ENCODE measurements at places on chromosomes 4 and X.

GRCh38 chr4:3250956-3251690 is 2.2 kb downstream of the MSANTD1 start:
- no peak for DNase-seq

DNA sequence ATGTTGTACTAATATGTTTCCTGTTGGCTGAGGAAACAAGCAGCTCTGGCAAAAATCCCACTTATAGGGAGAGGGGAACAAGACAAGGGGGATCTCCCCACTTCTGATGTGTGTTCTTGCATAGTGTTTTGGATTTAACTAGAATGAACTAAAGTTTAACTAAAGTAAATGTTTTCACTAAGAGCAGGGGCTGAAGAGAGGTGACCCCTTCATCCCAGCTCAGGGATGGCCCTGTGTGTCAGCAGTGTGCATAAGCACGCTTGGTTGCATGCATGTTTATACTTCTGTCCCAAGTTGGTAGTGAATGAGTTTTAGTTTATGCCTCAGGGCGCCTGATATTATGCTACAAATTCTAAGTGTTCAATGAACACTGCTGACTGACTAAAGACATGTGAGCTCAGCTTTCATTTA is 169.4 kb downstream of the MGST2 start:
- no peak for DNase-seq

DNA sequence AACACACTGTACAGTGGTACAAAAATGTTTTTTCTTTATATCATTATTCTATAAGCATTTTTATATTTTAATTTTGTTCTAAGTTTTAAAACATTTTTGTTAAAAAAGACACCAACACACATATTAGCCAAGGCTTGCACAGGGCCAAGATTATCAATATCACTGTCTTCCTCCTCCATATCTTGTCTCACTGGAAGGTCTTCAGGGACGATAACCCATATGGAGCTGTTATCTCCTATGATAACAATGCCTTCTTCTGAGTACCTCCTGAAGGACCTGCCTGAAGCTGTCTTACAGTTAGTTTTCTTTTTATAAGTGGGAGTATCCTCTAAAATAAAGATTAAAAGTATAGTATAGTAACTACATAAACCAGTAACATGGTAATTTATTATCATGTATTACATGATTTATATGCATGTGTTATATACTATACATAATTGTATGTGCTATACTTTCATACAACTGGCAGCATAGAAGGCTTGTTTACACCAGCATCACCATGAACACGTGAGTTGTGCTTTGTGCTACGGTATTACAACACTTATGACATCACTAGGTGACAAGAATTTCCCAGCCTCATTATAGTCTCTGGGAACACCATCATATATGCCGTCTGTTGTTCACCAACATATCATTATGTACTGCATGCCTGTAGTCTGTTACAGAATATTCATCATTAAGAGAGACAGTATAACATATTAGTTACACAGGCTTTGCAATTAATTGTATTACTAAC is 90.7 kb downstream of the WDFY3 start:
- no peak for DNase-seq

DNA sequence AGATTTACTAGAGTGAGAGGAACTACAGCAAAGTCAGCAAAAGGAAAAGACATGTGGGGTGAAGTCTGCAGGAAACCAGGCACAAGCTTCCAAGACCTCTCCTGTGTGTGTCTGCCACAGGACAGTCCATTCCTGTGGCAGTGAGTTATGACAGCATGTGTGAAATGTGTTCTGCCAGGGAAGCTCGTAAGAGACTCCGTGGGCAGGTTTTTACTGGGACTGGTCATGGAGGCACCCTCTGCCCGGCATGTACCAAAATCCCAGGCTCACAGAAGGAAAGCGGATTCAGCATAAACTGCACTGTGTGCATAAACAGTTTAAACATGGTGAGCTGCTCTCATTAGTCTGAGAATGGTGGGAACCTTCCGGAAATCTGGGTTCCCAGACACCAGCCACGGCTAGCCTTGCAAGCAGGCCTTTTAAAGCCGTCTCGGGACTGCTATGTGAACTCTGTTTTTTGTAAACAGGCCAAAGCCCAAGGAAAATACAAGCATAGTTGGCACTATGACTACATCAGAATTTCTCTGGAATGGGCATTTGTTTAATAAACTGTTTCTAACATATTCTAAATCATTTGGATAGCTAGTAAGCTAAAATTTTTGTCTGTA is 288.5 kb downstream of the TENM3 start:
- no peak for DNase-seq

DNA sequence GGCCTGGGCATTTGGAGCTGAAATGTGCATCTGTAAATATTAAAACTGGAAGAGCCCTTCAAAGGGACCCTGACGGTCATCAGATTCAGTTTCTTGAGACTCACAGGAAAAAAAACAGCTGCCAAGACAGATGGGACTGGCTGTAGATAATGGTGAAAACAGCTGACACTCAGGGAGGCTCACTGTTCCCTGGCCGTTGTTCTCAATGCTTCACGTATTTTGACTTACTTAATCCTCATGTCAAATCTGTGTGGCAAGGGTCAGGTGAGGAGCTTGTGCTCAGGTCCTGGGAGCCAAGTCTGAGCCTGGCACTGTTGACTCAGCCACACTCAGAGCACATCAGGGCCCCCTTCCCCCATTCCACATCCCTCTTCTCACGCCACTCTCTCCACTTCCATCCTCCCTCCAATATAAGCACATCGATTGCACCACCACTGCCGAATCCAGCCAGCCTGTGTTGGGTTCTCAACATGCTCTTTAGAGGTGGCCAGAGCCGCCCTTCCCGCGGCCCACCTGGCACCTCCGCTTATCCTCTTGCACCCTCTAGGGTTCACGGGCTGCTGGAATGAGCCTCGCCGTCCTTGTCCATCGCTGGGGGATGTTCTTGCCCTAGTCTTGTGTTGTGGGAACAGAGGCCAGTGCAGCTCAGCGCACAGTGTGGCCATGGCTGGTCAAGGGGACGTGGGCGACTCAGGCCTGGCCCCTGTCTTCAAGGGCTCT is 40.1 kb downstream of the EVC start:
- no peak for DNase-seq

DNA sequence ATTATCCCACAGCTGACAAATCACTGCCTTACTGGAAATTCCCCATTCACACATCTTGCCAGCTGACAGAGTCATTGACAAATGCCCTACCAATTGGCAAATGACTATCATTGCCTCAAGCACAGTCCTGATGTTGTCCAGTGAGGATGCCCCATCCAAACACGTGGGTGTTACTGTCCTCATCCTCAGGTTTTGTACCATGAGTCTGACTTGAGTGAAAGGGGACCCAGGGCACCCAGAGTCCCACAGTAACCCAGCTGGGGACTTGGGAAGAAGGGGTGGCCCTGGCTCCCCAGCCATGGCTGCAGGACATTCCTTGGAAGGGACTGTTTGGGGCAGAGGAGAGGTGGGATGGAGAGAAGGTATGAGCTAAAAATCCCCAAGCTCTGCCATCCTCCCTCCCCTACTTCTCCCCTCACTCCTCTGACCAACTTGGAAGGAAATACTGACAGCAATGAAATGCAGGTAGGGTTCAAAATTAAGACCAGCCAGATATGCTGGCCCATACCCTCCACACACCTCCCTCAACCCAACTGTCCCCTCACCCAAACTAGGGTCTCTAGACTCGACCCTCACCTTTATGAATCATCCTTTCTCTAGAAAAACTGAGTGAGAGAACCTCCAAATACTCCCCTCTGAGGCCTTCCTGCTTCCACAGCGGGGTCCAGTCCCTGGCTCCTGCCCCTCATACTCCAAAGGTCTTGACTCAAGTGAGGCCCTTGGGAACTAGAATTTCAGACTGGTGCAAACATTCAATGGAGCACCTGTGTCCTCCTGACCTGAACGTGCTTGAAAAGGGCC is 5.1 kb downstream of the TIMP1 start:
- no peak for DNase-seq

DNA sequence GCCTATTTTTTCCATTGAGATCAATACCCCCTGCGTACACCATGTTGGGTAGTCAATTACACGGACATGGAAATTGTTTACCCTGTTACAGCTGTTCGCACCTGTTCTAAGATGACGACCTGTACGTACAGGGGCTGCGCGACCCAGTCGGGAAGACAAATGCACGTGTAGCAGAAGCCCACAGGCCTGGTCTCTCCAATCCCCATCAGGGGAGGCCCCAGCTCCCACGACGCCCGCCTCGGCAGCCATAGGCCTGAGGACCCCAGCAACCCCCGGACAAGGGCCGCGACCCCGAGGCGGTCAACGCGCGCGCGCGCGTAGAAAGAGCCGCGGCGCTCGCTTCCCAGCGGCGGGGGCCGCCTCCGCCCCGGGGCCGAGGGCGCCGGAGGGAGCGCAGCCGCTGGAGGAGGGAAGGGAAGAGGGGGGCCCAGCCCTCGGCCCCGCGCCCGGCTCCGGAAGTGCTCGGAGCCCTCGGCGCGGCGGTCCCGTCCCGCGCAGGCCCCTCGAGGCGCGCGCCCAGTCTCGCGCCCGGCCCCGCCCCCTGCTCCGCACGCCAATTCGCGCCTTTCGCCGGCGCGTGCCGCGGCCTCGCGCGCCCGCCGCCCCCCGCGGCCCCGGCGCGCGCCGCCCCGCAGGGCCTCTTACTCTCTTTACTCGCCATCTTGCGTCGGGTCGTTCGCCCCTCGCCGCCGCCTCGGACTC is 618 bp downstream of the RBBP7 start:
- no peak for DNase-seq

DNA sequence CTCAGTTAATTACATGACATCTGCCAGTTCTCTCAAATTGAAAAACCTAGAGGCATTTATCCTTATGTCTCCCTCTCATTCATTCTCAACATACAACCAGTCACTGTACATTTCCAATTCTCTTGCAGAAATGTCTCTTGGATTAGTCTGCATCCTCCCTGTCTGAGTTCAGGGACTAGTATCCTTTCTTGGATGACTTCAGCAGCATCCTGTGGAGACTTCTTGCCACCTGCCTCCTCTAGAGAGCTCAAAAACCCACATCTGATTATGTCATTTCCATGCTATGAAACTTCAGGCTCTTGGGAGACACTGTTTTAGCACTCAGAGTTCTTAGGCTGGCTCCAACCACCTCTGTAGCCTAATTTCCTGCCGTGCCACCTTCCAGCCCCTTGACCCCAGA is 515.1 kb upstream of the DIPK2B start:
- no peak for DNase-seq

DNA sequence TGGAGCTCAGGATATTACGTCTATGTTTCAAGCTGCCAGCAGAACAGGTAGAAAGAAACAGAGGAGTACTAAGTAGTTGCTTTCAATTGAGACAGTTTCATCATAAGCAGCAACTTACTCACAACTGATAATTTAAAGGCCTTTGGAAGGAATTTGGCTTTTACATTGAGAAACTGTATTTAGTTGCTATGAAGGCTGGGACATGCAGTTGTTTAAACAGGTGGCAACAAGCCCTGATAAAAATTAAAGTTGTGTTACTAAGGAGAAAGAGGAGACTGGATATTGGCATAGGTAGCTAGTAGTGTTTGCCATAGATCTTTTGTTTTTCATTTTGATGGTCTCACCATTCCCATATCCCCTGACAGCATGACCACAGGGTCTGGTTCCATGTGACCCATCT is 18.4 kb downstream of the MID1IP1 start:
- no peak for DNase-seq

- DNase-seq, result no peak
Observed at GRCh38 chr4:53852343-53852742, 212.1 kb downstream of the CHIC2 start.

DNA sequence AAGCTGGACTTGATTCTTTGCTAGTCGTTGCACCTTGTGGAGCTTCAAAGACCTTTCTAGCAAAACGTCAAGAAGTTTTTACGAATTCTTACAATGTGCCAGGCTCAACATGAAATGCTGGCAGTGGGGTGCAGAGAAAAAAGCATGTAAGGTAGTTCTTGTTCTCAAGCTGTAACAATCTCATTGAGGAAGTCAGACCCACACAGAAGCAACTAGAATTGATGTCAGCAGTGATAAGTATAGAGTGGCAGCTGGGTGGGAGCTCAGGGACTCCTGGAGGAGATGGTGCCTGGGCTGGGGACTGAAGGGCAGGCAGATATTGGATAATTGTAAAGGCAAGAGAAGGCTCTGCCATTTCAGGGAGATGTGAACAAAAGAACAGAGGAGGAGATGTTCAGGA is 82.3 kb downstream of the ATG4A start:
- DNase-seq, result no peak

DNA sequence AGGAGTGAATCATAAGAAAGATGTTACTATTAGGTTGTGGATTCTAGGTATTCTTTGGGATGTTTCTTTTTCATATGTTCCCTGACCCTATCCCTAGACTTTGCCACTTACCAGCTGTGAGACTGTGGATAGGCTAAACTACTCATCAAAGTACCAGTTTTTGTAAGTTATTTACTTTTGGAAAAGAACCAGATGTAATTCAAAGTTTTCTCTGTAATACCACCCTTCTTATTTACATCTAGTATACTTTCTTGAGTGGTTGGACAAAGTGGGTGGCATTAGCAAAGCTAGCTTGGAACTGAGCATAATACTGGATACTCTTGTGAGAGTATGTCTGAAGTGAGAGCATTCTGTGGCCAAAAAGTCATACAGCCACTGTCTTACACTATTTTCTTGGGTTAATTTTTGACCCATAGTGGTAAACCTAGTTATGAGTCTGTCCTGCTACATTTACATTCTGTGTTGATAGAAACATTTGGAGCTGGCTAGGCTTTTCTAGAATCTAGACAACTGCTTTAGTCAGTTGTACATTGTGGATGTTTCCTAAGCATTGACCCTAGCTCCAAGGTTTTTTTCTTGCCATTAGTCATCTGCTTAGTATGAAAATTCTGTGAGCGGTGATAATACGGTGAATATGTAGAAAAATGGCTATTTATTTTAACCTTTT is 41.7 kb downstream of the KDM6A start:
- no peak for DNase-seq

GRCh38 chrX:136879001-136879687 is 1.4 kb downstream of the RBMX start:
- DNase-seq, result no peak

DNA sequence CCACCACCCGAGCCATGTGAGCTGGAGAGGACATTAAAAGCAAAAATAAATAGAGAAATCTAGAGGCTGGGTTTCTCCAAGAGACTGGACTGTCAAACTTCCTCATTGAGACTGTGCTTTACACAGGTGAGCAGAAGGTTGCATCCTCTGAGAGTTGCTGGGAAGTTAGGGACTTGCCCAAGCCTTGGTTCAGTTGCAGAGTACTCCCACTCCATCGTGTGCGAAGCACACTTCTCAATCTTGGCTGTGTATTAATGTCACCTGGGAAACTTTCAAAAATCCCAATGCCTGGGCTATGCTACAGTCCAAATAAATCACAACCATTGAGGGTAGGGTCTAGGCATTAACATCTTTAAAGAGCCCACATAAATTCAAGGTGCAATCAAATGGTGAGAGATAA is 89.2 kb downstream of the ZNF330 start:
- no peak for DNase-seq

DNA sequence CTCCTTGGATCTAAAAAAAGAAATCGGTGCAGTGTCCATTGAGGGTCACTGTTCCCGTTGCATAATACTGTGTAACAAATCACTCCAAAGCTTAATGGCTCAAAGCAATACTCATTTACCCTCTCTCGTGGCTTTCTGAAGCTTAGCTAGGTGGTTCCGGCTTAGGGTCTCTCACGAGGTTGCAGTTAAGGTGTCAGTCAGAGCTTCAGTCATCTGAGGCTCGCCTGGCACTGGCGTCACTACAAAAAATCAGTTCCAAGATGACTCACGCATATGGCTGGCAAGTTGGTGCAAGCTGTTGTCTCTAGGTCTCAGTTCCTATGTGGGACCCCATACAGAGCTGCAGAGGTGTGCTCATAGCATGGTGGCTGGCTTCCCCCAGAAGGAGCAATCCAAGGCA is 91.0 kb downstream of the BEND2 start:
- DNase-seq, result no peak

All from activated CD4-positive, CD25-positive, alpha-beta regulatory T cell treated with anti-CD3 and anti-CD28 coated beads, Interleukin-2, amount 50 U/mL, for 16 hours (primary cell).